ENCODE measurements at places on chromosomes 7 and 10.

DNA sequence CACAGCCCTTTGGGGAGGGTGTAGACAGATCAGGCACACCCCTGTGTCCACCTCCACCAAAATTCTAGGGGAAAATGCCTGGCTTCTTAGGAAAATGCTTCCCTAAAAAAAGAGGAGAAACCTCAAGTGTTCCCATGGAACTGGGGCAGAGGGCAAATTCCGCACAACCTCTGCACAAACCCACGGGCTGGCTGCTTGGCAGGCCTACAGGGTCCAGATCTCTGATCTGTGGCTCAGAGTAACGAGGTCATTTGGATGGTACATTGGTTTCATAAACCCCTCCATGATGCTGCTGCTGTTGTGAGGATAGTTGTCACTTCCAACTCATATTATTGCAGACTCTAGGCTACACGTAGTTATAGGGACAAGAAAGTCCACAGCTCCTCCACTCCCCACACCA lies 16.0 kb downstream of the LGI1 start:
- peaks cover 6% of the 10 kb centered on the region for H3K4me1 ChIP-seq
- no peak overlapping the region for H3K4me3 ChIP-seq
- H3K27me3 ChIP-seq = no peaks in the 10 kb centered on the region
- DNase-seq = no peak
- no peak overlapping the region for H3K27ac ChIP-seq

DNA sequence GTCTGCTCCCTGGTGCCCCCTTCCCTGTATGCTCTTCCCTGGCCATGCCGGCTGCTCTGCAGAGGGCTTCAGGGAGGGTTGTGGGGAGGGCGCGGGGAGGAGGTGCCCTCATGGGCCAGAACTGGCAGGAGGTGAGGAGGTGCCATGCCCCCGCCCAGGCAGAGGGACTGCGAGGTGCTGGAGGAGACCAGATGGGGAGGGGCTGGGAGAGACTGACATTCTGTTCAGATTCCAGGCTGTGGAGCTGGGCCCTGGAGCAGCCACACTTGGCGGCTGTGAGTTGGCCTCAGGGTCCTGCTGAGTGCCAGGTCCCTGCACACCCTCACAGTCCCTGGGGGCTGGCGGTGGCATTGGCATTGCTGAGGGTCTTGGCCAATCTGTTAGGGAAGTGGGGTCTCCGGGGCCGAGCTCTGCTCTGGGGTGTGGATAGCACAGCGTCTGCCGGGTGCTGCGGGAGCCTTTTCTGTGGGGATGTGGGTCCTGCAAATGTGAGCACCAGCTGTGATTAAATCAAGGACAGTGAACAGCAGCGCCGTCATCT lies 25.4 kb downstream of the INPP5A start:
- no peak for DNase-seq
- no peak overlapping the region for H3K4me3 ChIP-seq
- H3K27ac ChIP-seq = no peak overlapping the region
- H3K27me3 ChIP-seq = no peaks in the 10 kb centered on the region
- H3K4me1 ChIP-seq = no peaks in the 10 kb centered on the region

- H3K27me3 ChIP-seq = no peaks in the 10 kb centered on the region
- H3K4me1 ChIP-seq = no peaks in the 10 kb centered on the region
- peak; percentile 91 for DNase-seq
- no peak overlapping the region for H3K27ac ChIP-seq
These were observed 133.8 kb upstream of the HDAC9 start for GRCh38 chr7:18361756-18362155.

- no peak overlapping the region for H3K4me3 ChIP-seq
- DNase-seq = no peak
- H3K27me3 ChIP-seq = no peaks in the 10 kb centered on the region
- no peak overlapping the region for H3K27ac ChIP-seq
- H3K4me1 ChIP-seq = peaks cover 6% of the 10 kb centered on the region
These were observed 47.0 kb upstream of the CDK1 start for GRCh38 chr10:60731134-60731885.

DNA sequence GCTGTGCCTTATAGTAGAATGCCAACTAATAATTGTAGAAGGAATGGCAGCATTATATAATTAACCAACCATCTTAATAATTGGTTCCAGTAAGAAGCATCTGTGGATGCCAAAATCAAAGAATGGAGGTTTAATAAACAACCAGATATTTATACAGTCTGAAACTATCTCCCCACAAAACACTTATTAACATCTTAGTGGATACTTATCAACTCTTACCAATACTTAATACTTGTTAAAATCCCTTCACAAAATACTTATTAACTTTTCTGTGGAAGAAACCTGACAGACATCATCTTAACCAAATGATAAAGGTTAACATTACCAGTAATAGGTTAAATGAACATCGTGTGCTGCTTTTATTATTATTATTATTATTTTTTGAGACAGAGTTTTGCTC lies 29.1 kb upstream of the FAM107B start:
- H3K4me3 ChIP-seq = no peak overlapping the region
- no peak for DNase-seq
- no peaks in the 10 kb centered on the region for H3K4me1 ChIP-seq
- H3K36me3 ChIP-seq = no peaks in the 10 kb centered on the region
- no peak overlapping the region for H3K27ac ChIP-seq
- no peaks in the 10 kb centered on the region for H3K27me3 ChIP-seq

DNA sequence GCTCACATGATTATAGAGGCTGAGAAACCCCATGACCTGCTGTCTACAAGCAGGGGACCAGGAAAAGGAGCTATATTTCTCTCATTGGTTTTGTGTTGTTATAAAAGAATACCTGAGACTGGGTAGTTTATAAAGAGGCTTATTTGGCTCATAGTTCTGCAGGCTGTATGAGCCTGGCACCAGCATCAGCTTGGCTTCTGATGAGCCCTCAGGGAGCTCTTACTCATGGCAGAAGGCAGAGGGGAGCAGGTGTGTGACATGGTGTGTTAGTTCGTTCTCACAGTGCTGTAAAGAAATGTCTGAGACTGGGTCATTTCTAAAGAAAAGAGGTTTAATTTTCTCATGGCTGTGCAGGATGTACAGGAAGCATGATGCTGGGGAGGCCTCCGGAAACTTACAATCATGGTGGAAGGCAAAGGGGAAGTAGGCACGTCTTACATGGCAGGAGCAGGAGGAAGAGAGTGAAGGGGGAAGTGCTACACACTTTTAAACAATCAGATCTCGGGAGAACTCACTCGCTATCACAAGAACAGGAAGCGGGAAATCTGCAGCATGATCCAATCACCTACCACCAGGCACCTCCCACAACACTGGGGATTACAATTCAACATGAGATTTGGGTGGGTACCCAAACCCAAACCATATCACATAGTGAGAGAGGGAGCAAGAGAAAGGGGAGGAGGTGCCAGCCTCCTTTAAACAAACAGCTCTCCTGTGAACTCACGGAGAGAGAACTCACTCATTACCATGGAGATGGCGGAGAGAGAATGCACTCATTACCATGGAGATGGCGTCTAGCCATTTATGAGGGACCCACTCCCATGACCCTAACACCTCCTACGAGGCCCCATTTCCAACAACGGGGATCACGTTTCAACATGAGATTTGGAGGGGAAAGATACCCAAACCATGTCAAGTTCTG lies 133.4 kb downstream of the JCAD start:
- peaks cover 2% of the 10 kb centered on the region for H3K4me1 ChIP-seq
- no peaks in the 10 kb centered on the region for H3K27me3 ChIP-seq
- peak; percentile 49 for DNase-seq
- no peak overlapping the region for H3K4me3 ChIP-seq
- no peak overlapping the region for H3K27ac ChIP-seq

- no peaks in the 10 kb centered on the region for H3K27me3 ChIP-seq
- H3K36me3 ChIP-seq = no peaks in the 10 kb centered on the region
- H3K4me1 ChIP-seq = no peaks in the 10 kb centered on the region
- no peak overlapping the region for H3K27ac ChIP-seq
- H3K4me3 ChIP-seq = no peak overlapping the region
These were observed 18.6 kb downstream of the ZNF25 start for GRCh38 chr10:37957841-37958240.

GRCh38 chr7:43072530-43072929 lies 39.9 kb upstream of the HECW1 start:
- DNase-seq = no peak
- H3K27ac ChIP-seq = no peak overlapping the region
- H3K4me1 ChIP-seq = peaks cover 2% of the 10 kb centered on the region
- no peaks in the 10 kb centered on the region for H3K27me3 ChIP-seq
- no peak overlapping the region for H3K4me3 ChIP-seq

DNA sequence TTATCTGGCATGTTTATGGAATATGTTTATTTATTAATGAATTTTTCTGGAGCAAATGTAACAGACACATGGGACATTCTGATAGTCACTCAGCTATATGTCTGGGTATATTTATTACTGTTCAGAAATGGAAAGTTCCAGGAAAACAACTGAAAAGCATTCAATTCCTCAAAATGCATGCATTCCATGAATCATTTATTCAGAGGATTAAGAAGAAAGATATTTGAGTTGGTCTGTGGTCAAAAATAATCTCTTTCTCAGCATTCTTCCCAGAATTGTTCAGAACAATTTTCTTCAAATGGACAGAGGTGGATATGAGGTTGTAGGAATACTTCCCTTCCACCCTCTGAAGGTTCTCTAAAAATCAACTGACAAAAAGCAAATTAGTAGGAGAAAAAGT lies 97.6 kb upstream of the ITGB1 start:
- no peaks in the 10 kb centered on the region for H3K4me1 ChIP-seq
- H3K27me3 ChIP-seq = no peaks in the 10 kb centered on the region
- H3K4me3 ChIP-seq = no peak overlapping the region
- no peak overlapping the region for H3K27ac ChIP-seq

DNA sequence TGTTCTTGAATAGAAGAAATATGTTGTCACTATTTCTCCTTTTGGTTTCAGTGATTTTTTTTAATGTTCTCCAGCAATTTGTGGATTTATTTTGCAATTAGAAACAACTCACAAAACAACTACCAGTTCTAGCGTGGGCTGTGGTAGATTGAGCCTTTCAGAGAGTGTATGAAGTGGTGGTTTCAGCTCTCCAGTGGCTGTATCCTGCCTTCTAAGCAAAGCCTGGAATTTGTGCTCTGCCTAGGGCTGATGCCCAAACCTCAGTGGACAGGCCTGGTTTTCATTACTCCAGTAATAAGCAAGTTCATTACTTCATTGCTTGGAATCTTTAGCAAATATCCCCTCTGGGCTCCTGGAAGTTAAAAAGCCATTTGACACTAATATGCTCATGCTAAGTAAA lies 35.9 kb downstream of the APBB1IP start:
- no peaks in the 10 kb centered on the region for H3K4me1 ChIP-seq
- DNase-seq = no peak
- H3K4me3 ChIP-seq = no peak overlapping the region
- no peak overlapping the region for H3K27ac ChIP-seq

GRCh38 chr7:137097111-137097510 lies 228.7 kb downstream of the CHRM2 start:
- H3K36me3 ChIP-seq = no peaks in the 10 kb centered on the region
- DNase-seq = no peak
- no peak overlapping the region for H3K27ac ChIP-seq

DNA sequence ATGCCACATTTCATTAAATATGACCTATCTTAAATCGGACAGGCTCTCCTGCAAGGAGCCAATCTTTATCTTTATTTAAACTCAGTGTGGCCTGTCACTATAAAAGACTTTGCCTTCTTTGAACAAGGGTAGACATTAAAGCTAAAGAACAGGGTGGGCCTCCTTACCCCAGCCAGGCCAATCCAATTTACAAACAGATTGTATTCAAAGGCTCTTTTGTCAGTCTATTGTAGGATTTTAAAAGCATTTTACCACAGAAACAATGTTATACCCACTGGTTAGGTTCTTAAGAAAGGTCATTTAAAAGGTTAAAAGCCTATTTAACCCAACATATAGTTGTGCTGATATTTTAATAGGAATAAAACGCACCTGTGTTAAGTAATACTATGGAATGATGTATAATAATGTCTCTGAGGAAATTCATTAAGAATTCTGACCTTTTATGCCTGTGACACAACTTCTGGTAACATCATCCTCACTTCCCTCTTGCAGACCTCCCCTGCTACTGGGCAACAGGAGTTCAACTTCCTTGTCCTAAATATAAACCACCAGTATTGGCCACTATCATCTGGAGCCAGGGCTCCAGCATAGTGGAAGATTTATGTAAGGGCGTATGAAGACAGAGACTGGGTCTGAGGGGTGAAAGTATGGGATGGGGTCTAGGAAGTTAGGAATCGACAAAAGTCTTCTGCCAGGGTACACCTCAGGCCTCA lies 32.5 kb downstream of the MTERF1 start:
- H3K4me1 ChIP-seq = no peaks in the 10 kb centered on the region
- no peaks in the 10 kb centered on the region for H3K27me3 ChIP-seq
- no peaks in the 10 kb centered on the region for H3K36me3 ChIP-seq
- H3K27ac ChIP-seq = no peak overlapping the region
- DNase-seq = no peak

Data from mesendoderm (in vitro differentiated cells).